ENCODE measurements at places on chromosomes 16 and 17.

GRCh38 chr17:1529863-1530262, 13.5 kb upstream of the INPP5K start:
- H3K4me3 ChIP-seq, result no peak overlapping the region
- no peaks in the 10 kb centered on the region for H3K27me3 ChIP-seq
- peaks cover 20% of the 10 kb centered on the region for H3K4me1 ChIP-seq
- peaks cover 36% of the 10 kb centered on the region for H3K36me3 ChIP-seq
- H3K27ac ChIP-seq, result no peak overlapping the region

DNA sequence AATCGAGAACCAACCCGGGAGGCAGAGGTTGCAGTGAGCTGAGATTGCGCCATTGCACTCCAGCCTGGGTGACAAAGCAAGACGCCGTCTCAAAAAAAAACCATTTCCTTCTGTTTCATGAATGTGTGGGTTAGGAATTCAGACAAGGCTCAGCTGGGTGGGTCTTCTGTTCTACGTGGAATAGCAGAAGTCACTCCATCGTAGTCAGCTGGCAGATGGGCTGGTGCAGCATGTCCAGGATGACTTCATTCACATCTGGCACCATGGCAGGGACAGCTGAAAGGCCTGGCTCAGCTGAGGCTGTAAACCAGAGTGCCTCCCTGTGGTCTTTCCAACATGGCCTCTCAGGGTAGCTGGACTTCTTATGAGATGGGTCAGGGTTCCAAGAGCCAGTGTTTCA, 89.0 kb downstream of the C17orf67 start:
- H3K27ac ChIP-seq, result no peak overlapping the region
- H3K4me3 ChIP-seq, result no peak overlapping the region
- no peak for DNase-seq
- H3K36me3 ChIP-seq, result no peaks in the 10 kb centered on the region
- H3K4me1 ChIP-seq, result peaks cover 4% of the 10 kb centered on the region

DNA sequence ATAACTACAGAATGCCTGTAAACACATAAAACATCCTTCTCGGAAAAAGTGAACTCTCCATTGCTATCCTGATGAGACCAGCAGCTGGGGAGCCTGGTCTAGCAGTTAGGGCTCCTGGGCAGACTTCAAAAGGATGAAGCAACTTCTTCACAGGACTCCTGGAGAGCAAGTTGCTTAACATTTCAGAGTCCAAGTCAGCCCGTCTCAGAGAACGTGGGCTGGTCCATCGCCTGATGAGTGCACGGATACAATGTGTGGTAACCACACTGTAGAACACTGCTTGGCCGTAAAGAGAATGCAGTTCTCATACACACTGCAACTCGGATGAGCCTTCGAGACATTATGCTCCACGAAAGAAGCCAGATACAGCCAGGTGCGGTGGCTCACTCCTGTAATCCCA, 52.7 kb downstream of the TMEM235 start:
- no peak overlapping the region for H3K4me3 ChIP-seq
- no peak for DNase-seq
- H3K4me1 ChIP-seq, result peaks cover 10% of the 10 kb centered on the region

DNA sequence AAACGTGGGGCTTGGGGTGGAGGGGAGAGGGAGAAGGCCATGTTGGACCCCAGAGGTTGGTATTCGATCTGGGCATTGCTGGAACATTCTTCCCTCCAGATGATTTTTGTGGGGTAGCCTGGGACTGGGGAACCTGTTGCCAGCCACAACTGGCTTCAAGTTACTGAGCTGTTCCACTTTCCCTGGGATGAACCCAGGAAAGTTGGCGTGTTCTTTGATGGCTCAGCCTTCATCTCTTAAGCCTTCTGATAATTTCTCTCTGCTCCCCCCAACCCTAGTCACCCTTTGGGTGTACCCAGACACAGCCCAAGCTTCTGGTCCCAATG, 2.1 kb downstream of the TBX21 start:
- no peak for DNase-seq
- no peaks in the 10 kb centered on the region for H3K27me3 ChIP-seq
- peak overlapping the region; percentile 93 for H3K27ac ChIP-seq
- H3K4me1 ChIP-seq, result peaks cover 60% of the 10 kb centered on the region
- peaks cover 43% of the 10 kb centered on the region for H3K36me3 ChIP-seq

GRCh38 chr17:1001640-1002411, 4.9 kb downstream of the TIMM22 start:
- H3K4me1 ChIP-seq, result peaks cover 23% of the 10 kb centered on the region
- no peak for DNase-seq
- peaks cover 53% of the 10 kb centered on the region for H3K36me3 ChIP-seq
- H3K27ac ChIP-seq, result peak overlapping the region; percentile 63
- H3K4me3 ChIP-seq, result no peak overlapping the region

GRCh38 chr17:35088356-35088880, 24.9 kb upstream of the RFFL start:
- H3K4me3 ChIP-seq, result peak overlapping the region; percentile 95
- DNase-seq, result peak; percentile 78
- H3K4me1 ChIP-seq, result peaks cover 44% of the 10 kb centered on the region
- peak overlapping the region; percentile 96 for H3K27ac ChIP-seq

- DNase-seq, result no peak
- H3K36me3 ChIP-seq, result peaks cover 42% of the 10 kb centered on the region
- peaks cover 10% of the 10 kb centered on the region for H3K4me1 ChIP-seq
- H3K27me3 ChIP-seq, result no peaks in the 10 kb centered on the region
Observed at GRCh38 chr17:45081047-45081703, 20.1 kb downstream of the NMT1 start.

GRCh38 chr16:66478733-66479511, 51.8 kb downstream of the BEAN1 start:
- no peak overlapping the region for H3K4me3 ChIP-seq
- no peaks in the 10 kb centered on the region for H3K36me3 ChIP-seq
- peak overlapping the region; percentile 82 for H3K27ac ChIP-seq
- DNase-seq, result peak; percentile 93
- H3K4me1 ChIP-seq, result peaks cover 40% of the 10 kb centered on the region

GRCh38 chr17:149897-150584, 12.7 kb downstream of the SCGB1C2 start:
- no peak overlapping the region for H3K4me3 ChIP-seq
- DNase-seq, result peak; percentile 41
- no peaks in the 10 kb centered on the region for H3K36me3 ChIP-seq
- H3K27me3 ChIP-seq, result no peaks in the 10 kb centered on the region
- H3K27ac ChIP-seq, result no peak overlapping the region
- no peaks in the 10 kb centered on the region for H3K4me1 ChIP-seq

- peak overlapping the region; percentile 100 for H3K4me3 ChIP-seq
- H3K4me1 ChIP-seq, result peaks cover 23% of the 10 kb centered on the region
- H3K36me3 ChIP-seq, result peaks cover 22% of the 10 kb centered on the region
- peak overlapping the region; percentile 99 for H3K27ac ChIP-seq
- H3K27me3 ChIP-seq, result no peaks in the 10 kb centered on the region
Observed at GRCh38 chr16:5072334-5073278, 963 bp downstream of the ALG1 start.

GRCh38 chr16:54957403-54958166, 26.9 kb downstream of the IRX5 start:
- H3K4me3 ChIP-seq, result no peak overlapping the region
- no peaks in the 10 kb centered on the region for H3K4me1 ChIP-seq
- no peaks in the 10 kb centered on the region for H3K27me3 ChIP-seq
- no peaks in the 10 kb centered on the region for H3K36me3 ChIP-seq
- peak; percentile 74 for DNase-seq

DNA sequence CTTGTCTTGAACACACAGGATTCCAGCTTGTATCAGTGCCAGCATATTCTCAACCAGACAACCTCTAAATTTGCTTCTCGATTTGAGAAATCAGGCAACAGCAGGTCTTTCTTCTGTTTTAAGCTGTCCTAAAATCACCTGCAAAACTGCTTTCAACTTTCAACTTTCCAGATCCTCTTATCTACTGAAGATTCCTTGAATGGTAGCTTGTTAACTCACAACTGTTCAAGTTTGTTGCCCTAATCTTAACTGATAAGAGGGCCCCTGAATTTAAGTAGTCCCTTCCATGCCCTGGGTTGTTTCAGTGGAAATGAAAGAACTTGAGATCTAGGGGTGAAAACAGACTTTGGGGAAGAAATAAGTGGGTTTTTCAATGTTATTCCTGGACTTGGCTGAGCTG, 57.2 kb downstream of the CHD9 start:
- H3K4me1 ChIP-seq, result peaks cover 2% of the 10 kb centered on the region
- H3K36me3 ChIP-seq, result peaks cover 2% of the 10 kb centered on the region
- DNase-seq, result no peak
- H3K27me3 ChIP-seq, result no peaks in the 10 kb centered on the region
- H3K4me3 ChIP-seq, result no peak overlapping the region
- no peak overlapping the region for H3K27ac ChIP-seq

GRCh38 chr17:74968361-74968780, 4.2 kb downstream of the HID1 start:
- H3K4me1 ChIP-seq, result peaks cover 5% of the 10 kb centered on the region
- no peaks in the 10 kb centered on the region for H3K36me3 ChIP-seq
- no peak overlapping the region for H3K4me3 ChIP-seq
- H3K27ac ChIP-seq, result no peak overlapping the region

- peaks cover 15% of the 10 kb centered on the region for H3K36me3 ChIP-seq
- peaks cover 13% of the 10 kb centered on the region for H3K4me1 ChIP-seq
- no peak overlapping the region for H3K27ac ChIP-seq
- peak; percentile 80 for DNase-seq
Observed at GRCh38 chr17:19021622-19022083, 17.1 kb upstream of the FAM83G start.

DNA sequence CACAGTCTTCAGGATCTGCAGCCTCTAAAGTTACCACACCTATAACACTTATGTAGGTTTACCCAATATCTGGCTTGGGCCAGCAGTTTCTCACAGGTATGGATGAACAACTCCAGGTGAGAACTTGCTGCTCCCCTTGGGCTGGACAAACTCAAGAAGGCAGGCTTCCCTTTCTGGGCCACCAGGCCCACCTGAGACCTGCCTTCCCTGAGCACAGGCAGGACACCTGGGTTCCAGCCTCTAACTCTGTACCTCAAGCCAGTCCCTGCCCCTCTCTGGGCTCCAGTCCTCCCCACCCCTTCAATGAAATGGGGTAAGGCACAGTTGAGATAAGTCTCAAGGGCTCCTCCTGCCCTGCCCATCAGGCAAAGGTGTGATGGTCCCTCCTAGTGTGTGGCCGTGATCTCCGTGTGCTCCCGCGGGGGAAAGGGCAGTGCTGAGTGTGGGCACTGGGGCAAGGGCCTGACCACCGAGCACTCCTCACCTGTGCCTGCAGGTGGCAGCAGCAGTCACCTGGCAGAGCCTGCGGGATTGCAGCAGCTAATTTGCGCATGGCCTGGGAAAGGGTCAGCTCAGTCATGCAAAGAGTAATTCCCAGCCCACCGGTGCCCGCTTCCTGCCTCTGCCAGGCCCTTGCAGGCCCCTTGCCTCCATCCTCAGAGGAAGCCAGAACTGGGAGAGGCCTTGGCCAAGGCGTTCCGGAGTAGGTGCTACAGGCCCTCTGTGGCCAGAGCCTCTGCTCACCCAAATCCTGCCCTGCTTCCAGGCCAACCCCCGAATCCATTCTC, 28.2 kb upstream of the ADGRG1 start:
- peaks cover 3% of the 10 kb centered on the region for H3K27me3 ChIP-seq
- H3K4me1 ChIP-seq, result peaks cover 41% of the 10 kb centered on the region
- H3K27ac ChIP-seq, result peak overlapping the region; percentile 95

- no peak for DNase-seq
- H3K27ac ChIP-seq, result no peak overlapping the region
- H3K4me3 ChIP-seq, result no peak overlapping the region
- peaks cover 12% of the 10 kb centered on the region for H3K4me1 ChIP-seq
Observed at GRCh38 chr17:28228986-28229729, 89.8 kb upstream of the TMEM97 start.

DNA sequence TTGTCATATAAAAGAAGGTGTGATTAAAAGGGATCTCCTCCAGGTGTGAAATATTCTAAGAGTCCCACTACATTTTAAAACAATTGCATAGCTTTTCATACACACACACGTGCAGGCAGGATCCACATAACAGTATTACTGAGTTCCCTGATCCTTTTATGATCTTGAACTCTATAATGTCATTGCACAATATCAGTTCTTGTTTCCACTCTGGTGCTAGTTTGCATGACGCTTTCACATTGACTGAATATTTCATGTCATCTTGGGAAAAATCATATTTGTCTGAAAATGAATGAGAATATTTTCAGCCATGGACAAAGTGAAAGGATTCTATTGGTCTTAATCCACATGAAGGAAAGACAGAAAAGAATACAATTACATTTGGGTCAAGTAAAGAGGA, 703.8 kb downstream of the CDH8 start:
- DNase-seq, result no peak
- no peak overlapping the region for H3K27ac ChIP-seq
- H3K27me3 ChIP-seq, result no peaks in the 10 kb centered on the region

GRCh38 chr17:75825149-75825552, 19.1 kb downstream of the UNC13D start:
- H3K27me3 ChIP-seq, result no peaks in the 10 kb centered on the region
- peaks cover 25% of the 10 kb centered on the region for H3K36me3 ChIP-seq
- no peak overlapping the region for H3K4me3 ChIP-seq
- H3K27ac ChIP-seq, result no peak overlapping the region
- DNase-seq, result no peak
- peaks cover 9% of the 10 kb centered on the region for H3K4me1 ChIP-seq

GRCh38 chr17:8133399-8133798, 9.5 kb upstream of the HES7 start:
- no peak overlapping the region for H3K4me3 ChIP-seq
- no peak for DNase-seq
- peaks cover 5% of the 10 kb centered on the region for H3K4me1 ChIP-seq
- peaks cover 19% of the 10 kb centered on the region for H3K27me3 ChIP-seq
- no peak overlapping the region for H3K27ac ChIP-seq

DNA sequence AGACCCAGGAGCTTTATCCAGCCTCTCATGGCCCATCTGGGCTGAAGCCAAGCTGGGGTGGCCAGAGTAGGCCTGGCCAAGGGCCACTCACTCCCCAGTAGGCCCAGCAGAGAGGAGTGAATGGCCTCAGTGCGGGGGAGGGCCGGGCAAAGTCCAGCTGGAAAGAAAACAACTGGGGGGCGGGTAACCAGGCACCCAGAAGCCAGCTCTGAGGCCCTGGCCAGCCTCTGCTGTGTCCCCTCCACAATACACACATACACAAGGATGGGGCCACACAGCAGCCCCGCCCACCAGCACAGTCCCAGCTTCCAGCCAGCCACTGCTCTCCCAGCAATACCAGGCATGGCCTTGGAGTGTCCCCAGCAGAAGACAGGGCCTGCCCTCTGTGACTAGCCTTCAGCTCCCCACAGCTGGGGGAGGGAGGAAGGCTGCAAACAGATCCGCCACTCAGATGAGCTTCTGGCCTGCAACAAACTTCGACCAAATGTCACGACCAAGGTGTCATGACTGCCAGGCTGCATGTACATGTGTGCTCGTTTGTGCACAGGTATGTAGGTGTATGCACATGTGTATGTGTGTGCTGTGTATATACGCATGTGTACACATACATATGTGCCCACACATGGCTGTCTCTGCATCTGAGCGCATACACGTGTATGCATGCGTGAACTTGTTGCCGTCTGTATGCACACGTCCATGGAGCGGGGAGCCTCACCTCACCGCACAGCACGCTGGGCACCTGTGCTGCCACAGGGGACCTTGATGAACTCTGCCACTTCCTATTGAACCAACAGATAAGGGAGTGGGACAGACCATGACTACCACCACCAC, 5.0 kb downstream of the CARHSP1 start:
- peak overlapping the region; percentile 10 for H3K4me3 ChIP-seq
- no peak for DNase-seq
- no peaks in the 10 kb centered on the region for H3K27me3 ChIP-seq
- peak overlapping the region; percentile 63 for H3K27ac ChIP-seq
- peaks cover 18% of the 10 kb centered on the region for H3K36me3 ChIP-seq

GRCh38 chr16:68406458-68407152, 41.7 kb downstream of the SMPD3 start:
- H3K36me3 ChIP-seq, result no peaks in the 10 kb centered on the region
- H3K27me3 ChIP-seq, result peaks cover 18% of the 10 kb centered on the region
- DNase-seq, result no peak
- H3K4me1 ChIP-seq, result peaks cover 11% of the 10 kb centered on the region
- no peak overlapping the region for H3K4me3 ChIP-seq

All from activated CD4-positive, alpha-beta T cell treated with anti-CD3 and anti-CD28 coated beads, Interleukin-2, amount 10 ng/mL, durations not matched to agents 24 days and 14 days (primary cell).